ENCODE measurements at places on chromosomes 6 and 20.

GRCh38 chr20:49420292-49420691, 62.2 kb downstream of the KCNB1 start:
- no peak for DNase-seq

DNA sequence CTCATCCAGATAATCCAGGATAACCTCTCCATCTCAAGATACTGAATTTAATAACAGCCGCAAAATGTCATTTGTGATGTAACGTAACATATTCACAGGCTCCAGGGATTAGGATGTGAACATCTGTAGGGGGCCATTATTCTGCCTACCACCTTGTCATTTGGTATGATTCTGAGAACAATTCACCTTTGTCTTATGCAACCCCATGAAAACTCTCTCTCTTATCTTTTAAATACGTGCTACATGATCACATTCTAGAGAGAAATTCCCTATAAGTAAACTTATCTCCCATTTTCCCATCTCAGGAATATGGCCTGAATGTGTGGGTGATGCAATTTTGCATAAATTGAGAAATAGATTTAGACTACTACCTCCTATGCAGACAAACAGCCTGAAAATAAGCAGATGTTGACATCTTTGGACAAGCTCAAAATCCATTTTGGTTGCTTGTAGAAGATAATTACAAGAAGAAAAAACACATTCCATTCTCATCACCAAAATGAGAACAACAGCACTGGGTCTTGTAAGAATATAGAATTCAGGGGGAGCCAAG, 255.4 kb upstream of the STXBP5 start:
- no peak for DNase-seq

DNA sequence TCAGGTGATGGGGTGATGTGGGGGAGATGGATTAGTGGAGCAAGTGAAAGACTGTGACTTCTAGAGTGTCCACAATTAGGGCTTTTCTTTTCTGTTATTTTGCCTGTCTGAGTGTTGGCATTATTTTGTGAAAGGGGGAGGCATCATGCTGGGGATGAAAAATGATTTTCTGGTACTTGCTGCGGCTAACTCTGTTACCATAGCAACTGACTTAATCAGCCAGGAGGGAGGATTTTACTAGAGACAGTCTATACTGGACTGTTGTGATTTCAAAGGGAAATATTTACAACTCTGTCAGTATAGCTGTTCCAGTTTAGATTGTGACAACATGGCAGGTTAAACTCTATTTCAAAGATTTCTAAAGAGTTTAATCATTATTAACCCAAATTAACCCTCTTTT, 30.4 kb upstream of the MRAP2 start:
- no peak for DNase-seq

DNA sequence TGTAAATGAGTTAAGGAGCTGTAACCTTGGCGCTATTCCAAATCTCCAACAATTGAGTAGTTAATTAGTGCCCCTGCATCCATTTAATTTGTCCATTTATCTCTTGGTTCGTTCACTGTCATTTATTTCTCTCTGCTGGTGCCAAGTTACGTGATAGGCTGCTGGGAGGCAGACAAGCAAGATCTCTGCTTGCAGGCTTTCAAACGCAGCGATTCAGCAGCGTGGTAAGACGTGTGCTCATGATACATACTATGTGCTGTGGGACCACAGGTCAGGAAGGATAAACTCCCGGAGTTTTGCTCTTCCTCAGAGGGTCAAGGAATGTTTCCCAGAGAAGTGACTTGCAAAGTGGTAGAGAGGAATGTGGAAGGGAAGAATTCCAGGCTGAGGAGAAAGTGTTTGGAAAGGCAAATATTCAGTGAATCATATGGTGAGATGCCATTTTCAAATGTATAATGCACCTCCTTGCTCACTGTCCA, 46.4 kb downstream of the UTRN start:
- no peak for DNase-seq

DNA sequence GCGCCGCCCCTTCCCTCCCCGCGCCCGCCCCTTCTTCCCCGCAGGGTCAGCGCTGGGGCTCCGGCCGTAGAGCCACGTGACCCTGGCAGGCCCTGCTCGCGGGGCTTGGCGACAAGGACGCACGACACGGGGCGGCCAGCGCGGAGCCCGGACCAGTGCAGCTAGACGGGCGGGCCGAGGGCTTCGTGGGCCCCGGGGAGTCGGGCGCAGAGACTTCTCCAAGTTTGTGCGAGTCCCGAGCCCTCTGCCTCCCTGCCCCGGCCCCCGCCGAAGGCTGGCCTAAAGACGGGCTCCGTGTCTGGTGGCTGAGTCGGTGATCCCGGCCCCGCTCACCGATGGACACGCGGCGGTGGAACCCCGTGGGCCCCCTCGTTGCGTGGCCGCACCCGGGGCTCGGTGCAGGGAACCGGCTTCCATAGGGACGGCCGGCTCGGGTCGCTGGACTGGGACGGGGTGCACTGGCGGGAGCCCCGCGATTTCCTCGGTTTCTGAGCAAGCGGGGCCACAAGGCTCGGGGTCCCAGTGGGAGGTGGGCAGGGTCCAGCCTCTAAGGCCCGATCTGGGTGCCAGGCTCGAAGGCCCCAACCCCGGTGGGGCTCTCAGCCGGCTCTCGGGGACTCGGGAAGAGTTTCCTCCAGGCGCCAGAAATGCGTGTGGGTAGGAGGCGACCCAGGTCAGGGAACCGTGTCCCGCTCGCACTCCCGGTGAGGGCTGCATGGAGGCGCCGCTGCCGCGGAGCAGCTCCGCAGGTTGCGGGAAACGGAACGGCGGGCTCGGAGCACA, 452 bp upstream of the GATA5 start:
- DNase-seq, result no peak

DNA sequence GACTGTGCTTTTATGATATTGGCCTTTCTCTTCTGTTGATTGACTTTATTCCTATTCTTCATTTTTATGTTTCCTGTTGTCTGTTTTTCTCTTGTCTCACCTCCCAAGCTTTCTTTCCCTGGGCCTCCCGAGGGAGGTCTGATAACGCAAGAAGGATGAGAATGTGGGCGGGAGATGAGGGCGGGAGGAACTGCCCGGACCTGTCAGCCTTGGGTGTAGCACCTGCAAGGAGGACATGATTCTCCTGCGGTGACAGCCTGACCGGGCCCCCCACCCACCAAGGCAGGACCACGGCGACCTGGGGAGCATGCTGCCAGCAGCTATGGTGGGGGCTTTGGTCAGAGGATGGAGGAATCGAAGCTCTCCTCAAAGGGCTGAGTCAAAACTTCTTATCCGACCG, 86.9 kb downstream of the PLEKHG1 start:
- DNase-seq, result no peak

DNA sequence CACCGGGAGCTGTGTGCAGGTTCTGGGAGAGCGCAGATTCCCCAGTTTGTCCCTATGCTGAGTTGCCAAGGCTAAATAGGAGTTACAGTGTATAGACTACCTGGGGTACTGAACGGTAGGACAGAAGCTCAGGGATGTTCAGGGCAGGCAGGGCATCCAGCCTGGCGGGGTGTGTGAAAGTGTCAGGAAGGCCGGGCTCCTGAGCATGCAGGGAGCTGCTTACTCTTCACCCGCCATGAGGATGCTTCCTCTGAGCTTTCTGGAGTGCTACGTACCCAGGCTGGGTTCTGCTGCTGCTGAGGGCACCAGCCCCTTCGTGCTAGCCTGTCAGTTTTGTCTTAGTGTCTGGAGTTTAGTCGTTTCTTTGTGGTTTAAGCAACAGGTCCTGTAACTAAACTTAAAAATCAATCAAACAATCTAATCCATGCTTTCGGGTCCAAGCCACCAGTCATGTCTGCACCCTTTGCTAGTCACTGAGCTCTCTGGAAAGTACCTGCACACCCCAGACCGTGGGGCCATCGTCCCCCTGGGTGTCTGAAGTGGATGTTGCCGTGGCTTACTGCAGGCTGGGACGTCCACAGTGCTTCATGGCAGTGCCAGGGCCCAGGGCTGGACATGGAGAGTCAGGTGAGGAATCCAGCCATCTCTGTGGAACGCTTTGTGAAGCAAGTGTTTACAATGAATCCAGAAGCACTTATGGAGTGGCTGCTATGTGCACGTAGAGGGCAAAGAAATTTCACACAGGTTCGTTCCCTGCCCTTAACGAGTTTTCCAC, 220.3 kb upstream of the SNX9 start:
- no peak for DNase-seq

DNA sequence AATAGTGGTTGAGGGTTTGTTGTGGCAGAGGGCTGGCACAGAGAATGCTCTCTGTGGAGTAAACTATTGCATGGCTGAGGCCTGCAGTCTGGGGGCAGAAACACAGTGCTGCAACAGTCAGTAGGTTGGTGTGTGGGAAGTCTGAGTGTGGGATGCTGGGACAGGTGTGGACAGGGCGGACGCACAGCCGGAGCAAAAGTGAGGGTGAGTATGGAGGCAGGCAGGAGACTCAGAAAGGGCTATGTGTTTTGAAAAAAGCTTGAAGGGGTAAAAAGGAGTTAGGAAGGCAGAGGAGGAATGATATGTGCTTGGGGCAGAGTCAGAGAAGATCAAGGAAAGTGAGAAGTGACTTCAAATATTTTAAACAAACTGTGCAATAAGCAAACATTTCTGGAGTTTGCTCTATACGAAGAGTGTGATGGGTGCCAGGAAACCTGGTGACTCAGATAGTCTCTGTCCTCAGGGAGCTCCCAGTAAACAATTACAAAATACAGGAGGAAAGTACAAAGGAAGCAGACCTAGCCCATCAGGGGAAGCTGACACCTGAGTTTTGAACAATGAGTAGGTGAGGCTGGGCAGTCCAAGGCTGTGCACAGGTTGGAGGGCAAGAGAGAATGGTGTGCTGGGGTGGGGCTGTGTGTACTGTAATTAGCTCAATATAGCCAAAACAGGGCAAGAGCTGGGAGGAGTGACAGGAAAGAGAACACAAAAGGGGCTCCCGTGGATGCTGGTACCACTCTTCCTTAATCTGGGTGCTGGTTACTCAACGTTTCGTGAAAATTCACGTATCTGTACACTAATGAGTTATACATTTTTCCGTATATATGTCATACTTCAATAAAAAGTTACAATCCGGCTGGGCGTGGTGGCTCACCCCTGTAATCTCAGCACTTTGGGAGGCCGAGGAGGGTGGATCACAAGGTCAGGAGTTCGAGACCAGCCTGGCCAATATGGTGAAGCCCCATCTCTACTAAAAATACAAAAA, 55.2 kb downstream of the PIGU start:
- no peak for DNase-seq
